Mammary epithelial cell (primary cell): ENCODE measurements at places on chromosomes 1 and 21. TPM values are rescaled to one million over a fixed set of nuclear protein-coding genes. Genes with fewer than 3 reads are reported as not detected.
A peak's percentile ranks its signal among the peaks of the same experiment; 100 is the strongest.

The NPL gene
- total RNA-seq, result 3.3 and 5.5 TPM in 2 replicates

The KRTAP19-3 gene
- total RNA-seq, result not detected in 2 replicates

The ATP6V1G3 gene
- not detected in 2 replicates for total RNA-seq

The KCNA10 gene
- total RNA-seq, result not detected in 2 replicates

The RGS18 gene
- 0.27 and 0.38 TPM in 2 replicates for total RNA-seq

The SLC30A1 gene
- 30.2 and 42.2 TPM in 2 replicates for total RNA-seq

The KCNJ15 gene
- total RNA-seq, result 0.83 TPM

The LYPD8 gene
- total RNA-seq, result 1.7 and 2.4 TPM in 2 replicates

The LGR6 gene
- total RNA-seq, result 0.45 TPM in 1 of 2 replicates, not detected in the other

The MAP10 gene
- total RNA-seq, result 0.14 and 0.21 TPM in 2 replicates

GRCh38 chr1:235415008-235415904, 48.0 kb downstream of the TBCE start:
- DNase-seq, result peak; percentile 67

DNA sequence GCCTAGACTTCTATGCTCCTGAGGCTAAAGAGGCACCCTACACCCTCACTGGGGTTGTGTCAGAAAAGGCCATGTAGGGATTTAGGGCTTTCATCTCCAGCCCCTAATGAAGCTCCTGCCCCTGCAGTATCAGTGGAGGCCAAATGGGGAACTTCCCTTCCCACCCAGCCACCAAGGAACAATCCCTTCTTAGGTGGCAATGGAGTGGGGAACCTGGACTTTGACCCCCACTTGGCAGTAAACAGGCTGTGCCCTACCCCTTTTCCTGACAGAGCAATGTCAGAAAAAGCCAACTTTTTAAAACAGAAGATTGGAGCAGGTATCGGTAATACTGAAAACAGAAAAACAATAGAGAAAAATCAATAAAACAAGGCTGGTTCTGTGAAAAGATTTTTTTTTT, 35.5 kb upstream of the SLC19A2 start:
- DNase-seq, result no peak

DNA sequence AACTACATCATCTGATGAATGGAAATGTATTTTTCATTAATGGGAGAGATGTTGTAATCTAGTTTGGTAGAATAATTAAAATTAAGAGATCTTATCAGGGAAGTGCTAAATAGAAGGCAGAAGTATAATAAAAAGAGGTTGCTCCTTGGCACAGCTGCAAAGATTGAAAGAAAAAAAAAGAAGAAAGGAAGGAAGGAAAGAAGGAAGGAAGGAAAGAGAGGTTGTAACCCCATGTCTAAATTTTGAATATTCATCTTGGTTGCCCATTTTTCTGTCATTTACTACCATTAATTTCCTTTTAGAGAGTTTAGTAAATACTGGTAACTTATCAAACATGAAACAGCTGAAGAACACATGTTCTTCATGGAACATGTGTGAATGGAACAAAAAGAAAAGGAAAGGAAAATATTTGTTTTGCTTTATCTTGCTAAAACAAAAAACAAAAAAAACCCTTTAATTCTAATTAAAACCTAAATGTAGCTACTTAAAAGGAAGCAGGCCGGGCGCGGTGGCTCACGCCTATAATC, 10.5 kb upstream of the MDM4 start:
- DNase-seq, result no peak

- DNase-seq, result no peak
Observed at GRCh38 chr1:227321035-227321434, 2.7 kb upstream of the CDC42BPA start.

DNA sequence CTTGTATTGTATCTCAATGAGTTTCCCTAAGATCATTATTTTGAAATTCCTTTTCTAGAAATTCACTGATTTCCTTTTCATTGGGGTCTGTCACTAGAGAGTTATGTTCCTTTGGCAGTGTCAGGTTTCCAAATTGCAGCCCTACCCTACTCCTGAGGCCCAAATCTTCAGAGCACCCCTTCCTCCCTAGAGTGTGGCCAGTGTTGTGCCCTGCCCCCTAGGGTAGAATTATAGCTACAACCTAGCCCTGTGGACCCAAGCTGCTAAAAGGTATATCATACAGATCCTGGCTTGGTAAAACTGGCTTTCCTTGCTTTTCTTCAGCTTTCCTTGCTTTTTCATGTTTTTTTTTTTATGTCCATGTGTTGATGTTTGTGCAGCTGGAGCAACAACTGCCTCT, 60.7 kb downstream of the DIPK1A start:
- no peak for DNase-seq

- DNase-seq, result no peak
Observed at GRCh38 chr1:94083681-94084080, 37.3 kb downstream of the ABCA4 start.

GRCh38 chr1:230077011-230077410, 10.0 kb downstream of the GALNT2 start:
- DNase-seq, result no peak

- no peak for DNase-seq
Observed at GRCh38 chr1:44919400-44919799, 67.0 kb downstream of the EIF2B3 start.

DNA sequence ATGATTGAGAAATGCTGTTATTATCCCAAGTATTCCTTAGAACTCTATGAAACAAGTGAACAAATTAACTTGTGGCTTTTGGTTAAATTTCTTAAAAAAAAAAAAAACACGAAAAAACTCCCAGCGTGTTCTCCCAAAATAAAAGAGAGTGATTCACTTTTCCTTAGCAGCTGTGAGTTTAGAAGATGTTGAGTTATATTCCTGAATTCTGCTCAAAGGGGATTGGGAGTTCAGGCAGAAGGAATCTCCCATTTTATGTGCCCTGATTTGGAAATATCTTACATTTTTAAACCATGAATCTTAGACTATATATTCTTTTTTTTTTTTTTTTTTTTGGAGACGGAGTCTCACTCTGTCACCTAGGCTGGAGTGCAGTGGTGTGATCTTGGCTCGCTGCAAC, 34.3 kb downstream of the SMG7 start:
- DNase-seq, result no peak

GRCh38 chr1:87399264-87399663, 70.6 kb downstream of the LMO4 start:
- DNase-seq, result peak; percentile 91

- no peak for DNase-seq
Observed at GRCh38 chr1:207009182-207009850, 23.2 kb downstream of the C1orf116 start.

DNA sequence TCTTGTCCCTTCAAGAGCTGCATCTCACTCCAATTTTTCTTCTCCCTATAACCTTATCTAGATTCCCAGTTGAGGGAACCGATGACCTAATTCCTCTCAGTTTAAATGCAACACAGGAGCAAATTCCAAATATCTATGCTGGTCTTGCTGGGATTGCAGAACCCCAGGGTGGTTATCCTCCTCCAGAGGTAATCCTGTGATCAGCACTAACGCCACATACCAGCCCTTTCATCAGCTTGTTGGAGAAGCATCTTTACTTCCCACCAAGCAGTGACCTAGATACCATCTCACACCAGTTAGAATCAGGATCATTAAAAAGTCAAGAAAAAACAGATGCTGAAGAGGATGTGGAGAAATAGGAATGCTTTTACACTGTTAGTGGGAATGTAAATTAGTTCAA, 52.4 kb downstream of the SAMSN1 start:
- DNase-seq, result no peak

DNA sequence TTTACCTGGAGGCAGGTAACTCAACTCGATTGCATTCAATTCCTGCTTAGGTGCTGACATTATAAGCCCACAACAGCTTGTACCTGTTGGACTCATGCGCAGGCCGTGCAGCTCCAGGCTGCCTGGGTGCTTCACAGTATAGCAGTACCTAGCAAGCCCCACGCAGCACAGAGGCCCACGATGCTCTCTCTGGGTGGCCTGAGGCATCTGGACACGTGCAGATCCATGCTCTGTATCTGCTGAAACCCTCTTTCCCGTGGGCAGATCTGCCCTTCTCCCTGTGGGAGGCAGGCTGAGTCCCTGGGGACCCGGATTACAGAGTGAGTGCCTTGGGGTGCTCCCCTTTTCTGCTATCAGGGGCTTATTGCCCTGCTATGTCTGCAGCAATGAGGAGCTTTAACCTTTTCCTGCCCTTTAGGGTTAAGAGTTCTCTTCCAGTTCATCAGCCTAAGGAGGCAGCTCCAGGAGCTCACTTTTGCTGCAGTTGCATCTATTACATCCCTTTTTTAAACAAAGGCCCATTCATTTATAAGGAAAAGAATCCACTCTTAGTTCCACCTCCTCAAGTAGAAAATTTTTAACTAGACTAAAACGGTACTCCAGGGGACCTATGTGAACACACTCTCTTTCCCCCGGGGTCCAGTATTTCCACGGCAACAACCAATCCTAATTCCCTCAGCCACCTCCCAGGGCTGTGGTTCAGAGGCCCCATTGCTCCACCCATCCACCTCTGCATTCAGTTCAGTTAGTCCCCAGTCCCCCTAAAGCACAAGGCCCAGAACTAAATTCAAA, 19.3 kb downstream of the ITPKB start:
- DNase-seq, result no peak

- no peak for DNase-seq
Observed at GRCh38 chr1:18232052-18232451, 124.5 kb downstream of the IGSF21 start.

GRCh38 chr1:56222914-56223540, 356.3 kb downstream of the PLPP3 start:
- no peak for DNase-seq
